ENCODE measurements at places on chromosomes 7 and 10.

DNA sequence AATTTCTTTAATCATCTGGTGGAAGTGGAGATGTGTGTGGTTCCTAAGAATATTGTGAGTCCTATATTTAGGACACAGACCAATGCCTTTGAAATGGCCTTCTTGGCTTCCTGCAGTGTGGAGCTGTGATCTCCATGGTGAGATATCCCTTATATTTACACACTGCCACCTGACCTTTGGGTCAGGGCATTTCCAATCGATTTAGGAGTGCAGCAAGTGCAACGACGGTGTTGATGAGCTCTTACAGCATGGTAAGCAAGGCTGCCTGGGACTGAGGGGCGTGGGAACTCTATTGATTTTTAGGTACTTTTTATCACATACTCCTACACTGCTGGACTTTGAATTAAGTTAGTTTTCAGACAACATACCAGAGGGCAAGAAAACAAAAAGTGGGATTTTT, 146.0 kb downstream of the NRG3 start:
- DNase-seq: no peak

GRCh38 chr7:156947120-156947843, 2.2 kb upstream of the NOM1 start:
- DNase-seq: no peak

DNA sequence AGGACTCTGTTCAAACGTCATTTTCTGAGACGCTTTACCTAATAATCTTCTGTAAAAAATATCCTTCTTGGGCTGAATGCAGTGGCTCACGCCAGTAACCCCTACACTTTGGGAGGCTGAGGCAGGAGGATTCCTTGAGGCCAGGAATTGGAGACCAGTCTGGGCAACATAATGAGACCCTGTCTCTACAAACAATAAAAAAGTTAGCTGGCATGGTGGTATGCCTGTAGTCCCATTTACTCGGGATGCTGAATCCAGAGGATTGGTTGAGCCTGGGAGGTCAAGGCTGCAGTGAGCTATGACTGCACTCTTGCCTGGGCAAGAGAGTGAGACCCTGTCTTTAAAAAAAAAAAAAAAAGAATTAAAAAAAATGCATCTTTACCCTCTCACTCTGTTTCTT, 5.1 kb downstream of the STAM start:
- DNase-seq: no peak

DNA sequence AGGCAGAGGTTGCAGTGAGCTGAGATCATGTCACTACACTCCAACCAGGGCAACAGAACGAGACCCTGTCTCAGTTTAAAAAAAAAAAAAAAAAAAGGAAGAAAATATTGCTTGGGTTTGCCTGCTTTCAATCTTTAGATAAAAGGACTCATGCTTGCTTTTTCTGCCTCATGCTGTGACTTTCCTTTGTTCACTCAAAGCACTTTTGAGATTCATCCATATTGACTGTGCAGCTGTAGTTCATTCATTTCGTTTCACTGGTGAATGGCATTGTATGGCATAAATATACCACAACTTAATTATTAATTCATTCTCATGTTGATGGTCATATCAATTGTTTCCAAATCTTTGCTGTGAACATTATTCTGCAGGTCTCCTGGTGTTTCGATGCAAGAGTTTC, 97.6 kb upstream of the NFE2L3 start:
- DNase-seq: no peak

- no peak for DNase-seq
These were observed 76.4 kb upstream of the UCN3 start for GRCh38 chr10:5288359-5288758.

DNA sequence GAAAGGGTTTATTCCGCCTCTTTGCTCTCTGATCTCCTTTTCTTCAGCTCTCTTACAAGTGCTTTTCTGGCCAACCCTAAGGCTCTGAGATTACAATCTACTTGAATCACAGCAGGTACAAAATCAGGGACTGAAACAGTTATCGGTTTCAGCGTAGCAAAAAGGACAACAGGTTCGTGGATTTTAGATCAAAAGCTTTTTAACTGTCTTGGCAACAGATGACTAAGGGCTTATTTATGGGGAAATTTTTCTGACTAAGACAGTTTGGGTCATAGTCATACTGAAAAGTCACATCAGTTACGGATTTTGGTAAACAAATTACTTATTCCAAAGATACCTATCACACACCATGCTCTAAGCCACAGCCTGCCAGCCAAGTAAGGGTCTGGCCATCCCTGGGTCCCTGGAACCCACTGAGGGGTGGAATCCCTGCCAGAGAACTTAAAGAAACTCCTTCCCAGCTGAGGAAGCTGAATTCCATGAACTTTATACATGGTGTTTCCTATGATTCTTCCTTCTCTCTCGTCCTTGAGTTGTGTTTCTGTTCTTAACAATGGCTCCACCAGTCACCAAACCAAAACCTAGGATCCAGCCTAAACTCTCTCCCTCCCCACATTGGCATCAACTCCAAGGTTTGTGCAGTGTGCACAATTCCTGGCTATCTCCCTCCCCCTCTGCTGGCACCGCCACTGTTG, 169.3 kb downstream of the FAM107B start:
- peak; percentile 79 for DNase-seq

Data from CD4-positive, alpha-beta T cell treated with Interleukin-17A for 1 hour (primary cell).